Occipital lobe (tissue), 3 donors: ENCODE measurements at places on chromosomes 7 and 10. TPM values are rescaled to one million over a fixed set of nuclear protein-coding genes. Genes with fewer than 3 reads are reported as not detected.

KCP gene
- 0.16 TPM for total RNA-seq

ZNF365 gene
- 29.6 TPM for total RNA-seq

CNNM1 gene
- 3.1 TPM for total RNA-seq

WNT16 gene
- total RNA-seq, result 1.2 TPM

UPP1 gene
- 1.4 TPM for total RNA-seq

FAM237B gene
- not detected for total RNA-seq

PTPN12 gene
- 136 TPM for total RNA-seq

- no peak for DNase-seq
These were observed 68.5 kb upstream of the SVIL start for GRCh38 chr10:29703271-29703670.

DNA sequence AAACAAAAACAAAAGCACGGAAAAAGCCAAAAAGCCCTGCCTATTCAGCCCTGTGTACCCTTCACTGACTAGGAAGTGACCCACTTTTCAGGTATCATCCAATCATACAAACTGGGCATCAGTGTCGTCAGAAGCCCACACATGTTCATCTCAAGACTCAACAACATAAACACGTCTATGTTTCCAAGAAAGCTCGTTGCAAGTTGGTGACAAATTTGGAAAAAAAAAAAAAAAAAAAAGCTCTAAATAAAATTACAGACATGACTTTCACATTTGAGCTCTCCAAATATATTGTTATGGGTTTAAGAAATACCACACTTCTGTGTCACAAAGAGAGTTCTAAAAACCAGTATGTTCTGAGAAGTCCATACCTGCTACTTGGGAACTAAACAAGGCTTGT, 204.7 kb upstream of the KLF14 start:
- DNase-seq, result no peak

DNA sequence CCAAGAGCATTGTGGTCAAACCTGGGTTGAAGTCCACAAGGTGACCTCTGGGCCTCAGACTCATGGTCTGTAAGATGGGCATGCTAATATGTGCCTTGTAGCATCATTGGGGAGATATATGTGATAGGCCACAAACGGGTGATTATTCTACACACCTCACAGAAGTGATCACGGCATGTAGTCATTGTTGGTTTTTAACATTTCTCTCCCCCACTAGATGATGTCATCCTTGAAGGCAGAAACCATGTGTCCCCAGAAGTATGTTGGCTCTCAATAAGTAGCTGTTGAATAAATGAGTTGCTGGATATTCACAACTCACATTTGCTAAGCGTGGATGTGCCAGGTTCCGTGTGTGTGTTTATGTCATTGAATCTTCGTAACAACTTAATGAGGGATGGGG, 42.4 kb downstream of the GATA3 start:
- DNase-seq, result no peak

DNA sequence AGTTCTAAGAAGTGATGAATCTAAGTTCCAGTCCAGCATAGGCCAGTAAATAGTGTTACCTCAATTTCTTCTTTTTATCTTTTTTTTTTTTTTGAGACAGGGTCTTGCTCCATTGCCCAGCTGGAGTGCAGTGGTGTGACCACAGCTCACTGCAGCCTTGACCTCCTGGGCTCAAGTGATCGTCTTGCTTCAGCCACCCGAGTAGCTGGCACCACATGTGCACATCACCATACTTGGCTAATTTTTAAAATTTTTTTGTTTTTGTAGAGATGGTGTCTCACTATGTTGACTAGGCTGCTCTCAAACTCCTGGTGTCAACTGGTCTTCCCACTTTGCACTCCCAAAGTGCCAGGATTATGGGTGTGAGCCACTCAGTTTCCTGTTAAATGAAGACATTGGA, 126.6 kb upstream of the LYZL2 start:
- no peak for DNase-seq

DNA sequence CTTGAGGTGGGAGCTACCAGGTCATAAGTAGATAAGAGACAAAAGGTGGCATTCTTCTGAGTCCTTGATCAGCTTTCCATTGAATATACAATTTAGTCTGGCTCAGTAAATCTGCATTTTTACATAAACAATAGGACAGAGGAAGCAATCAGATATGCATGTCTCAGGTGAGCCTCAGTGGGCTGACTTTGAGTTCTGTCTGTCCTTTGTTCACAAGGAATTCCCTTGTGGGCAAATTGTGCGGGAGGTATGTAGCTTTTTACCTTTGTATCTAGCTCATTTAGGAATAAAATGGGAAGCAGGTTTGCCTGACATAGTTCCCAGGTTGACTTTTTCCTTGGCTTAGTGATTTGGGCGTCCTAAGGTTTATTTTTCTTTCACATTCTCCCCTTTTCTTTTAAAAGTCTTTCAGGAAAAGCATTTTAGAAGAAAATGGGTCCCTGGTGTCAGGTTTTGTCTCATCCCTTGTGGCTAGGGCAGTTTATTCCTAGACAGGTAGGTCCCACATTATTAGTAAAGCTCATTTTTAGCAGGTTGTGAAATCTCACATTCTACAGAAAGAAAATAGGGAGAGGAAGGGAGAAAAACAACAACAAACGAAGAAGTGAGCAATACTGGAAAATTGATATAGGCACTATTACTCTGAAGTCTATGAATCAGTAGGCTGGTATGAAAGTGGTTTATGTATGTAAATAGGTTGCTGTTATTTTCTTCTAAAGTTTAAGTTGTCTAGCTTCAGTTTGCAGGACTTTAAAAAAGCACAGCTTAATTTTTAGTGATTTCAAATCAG, 16.5 kb downstream of the SPAM1 start:
- DNase-seq, result no peak

DNA sequence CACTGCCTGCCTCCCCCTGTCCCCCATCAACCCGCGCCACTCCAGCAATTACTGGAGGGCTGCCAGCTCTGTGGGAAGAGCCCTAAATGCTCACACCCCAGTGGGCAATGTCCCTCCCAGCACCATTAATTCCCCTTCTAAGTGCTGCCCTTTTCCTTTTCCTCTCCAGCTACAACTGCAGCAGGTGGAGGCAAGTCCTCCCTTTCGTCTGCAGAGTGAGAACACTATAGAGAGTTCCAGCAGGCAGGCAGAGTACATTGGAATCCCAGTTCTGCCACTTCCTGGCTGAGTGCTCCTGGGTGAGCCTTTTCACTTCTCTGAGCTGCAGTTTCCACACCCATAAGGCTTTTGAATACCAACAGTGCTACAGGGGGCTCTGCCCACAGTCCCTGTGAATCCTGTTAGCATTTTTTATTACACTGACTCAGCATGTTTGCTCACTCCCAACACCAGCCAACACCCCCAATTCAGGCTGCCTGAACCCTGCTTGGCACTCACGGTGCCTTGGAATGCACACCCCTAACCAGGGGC, 447.0 kb downstream of the GRID1 start:
- DNase-seq, result no peak

DNA sequence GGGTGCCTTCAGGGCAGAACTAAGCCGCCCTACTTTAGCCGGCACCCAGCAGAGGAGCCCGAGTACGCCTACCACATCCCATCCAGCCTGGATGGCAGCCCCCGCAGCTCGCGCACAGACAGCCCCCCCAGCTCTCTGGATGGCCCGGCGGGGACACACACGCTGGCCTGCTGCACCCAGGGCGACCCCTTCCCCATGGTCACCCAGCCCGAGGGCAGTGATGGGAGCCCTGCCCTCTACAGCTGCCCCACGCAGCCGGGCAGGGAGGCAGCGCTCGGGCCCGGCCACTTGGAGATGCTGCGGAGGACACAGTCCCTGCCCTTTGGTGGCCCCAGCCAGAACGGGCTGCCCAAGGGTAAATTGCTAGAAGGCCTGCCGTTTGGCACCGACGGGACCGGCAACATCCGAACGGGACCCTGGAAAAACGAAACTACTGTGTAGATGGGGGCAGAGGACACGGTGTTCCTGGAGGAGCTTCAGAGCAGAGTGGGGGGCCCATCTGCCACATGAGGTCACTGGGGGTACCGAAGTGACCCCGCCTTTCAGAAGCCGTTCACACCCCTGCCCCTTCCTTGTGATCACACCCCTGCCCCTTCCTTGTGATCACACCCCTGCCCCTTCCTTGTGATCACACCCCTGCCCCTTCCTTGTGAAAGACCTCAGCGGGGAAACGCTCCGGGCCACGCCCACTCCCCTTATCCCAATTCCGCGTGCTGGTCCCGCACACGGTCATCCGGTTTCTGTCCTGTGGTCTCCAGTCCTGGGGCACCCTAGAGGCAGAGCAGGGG, 30.8 kb upstream of the KNDC1 start:
- DNase-seq, result no peak

DNA sequence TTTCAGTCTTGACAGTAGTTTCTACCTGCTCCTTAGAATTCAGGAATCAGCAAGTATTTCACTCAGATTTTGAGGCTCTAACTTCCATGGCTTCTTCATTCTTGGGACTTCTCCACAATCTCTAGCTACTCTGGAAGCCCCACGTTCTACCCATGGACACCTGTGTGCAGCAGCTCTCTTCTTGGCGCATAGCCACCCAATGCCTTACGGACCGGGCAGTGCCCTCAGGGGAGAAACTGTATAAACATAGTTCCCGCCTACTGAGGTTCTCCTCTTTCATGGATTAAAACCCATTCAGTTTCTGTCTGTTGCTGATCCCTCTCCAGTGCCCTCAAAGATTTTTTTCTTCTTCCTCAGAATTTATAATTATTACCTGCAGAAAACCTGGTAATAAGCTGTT, 177.1 kb downstream of the SORCS1 start:
- DNase-seq, result no peak

- no peak for DNase-seq
These were observed 45.4 kb upstream of the MYO3A start for GRCh38 chr10:25888627-25889026.

GRCh38 chr7:101555921-101556275, 73.2 kb downstream of the MYL10 start:
- DNase-seq, result no peak

DNA sequence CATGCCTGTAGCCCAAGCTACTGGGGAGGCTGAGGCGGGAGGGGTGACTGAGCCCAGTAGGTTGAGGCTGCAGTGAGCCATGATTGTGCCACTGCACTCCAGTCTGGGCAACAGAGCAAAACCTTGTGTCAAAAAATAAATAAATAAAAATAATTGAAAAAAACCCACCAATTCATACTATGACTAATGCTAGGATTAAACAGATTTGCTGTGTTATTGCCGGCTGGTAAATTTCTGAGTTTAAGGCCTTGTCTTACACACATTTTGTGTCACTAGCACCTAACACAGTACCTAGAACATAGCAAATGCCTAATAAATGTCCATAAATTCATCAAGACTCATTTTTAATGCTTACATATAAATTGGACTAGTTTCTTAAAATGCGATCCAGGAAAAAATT, 8.7 kb downstream of the ESYT2 start:
- no peak for DNase-seq

GRCh38 chr10:47179291-47179647, 120.7 kb upstream of the GDF10 start:
- DNase-seq, result no peak

DNA sequence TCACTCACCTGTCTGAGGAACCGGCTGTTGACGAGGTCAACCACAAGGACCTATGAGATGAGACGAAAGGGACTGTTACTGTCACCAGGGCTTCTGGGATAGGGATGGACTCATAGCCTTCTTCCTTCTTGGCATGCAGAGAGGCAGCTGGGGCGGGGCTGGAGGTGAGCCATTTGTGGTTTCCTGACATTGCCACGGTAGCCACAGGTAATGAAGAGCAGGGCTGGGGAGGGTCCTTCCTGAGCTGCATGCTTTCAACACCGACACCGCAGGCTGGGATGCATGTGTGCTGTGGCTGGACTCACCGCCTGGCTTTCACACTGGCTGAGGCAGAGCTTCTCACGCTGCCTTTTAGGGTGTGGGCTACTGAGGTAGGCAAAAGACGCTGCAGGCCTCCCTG, 46.4 kb upstream of the MKRN1 start:
- no peak for DNase-seq

DNA sequence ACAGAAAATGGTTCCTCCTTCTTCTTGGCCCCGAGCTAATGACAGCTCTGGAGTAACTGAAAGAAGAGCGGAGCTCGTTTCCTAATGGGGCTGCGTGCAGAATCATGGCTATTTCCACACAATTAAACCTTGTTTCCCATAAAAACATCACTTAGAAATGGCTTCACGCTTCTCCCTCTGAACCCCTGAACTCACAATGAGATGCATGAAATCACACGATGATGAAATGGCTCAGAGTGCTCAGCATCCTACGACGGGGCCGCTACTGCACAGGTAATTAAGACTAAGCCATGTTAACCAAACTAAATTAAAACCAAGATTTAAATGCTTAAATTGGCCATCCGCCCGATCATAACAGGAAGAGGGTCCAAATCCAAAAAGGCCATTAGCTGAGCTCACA, 80.0 kb upstream of the DNAAF5 start:
- DNase-seq, result no peak

GRCh38 chr10:102457591-102458150, 6.3 kb upstream of the C10orf95 start:
- DNase-seq, result no peak

GRCh38 chr10:132414402-132415016, 17.5 kb downstream of the PWWP2B start:
- no peak for DNase-seq

- peak; percentile 27 for DNase-seq
These were observed 11.6 kb downstream of the GCK start for GRCh38 chr7:44177570-44178131.

DNA sequence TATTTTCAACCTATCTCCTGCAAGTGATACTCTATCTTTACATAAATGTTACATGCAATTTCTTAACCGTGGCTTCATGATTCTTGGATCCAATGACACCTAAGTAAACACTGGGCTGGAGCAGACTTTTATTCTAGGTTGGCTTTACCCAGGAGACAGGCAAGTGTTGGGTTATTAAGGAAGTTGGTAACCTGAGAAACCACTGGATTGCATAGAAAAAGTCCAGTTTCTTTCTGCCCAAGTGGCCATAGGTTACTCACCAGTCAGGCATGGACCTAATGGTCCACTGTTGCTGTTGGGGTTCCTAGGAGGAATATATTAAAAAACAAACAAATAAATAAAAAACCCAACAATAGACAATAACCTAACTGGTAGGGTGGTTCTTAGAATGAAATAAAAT, 112.8 kb downstream of the SEMA3D start:
- no peak for DNase-seq

GRCh38 chr10:116720241-116720643, 22.1 kb downstream of the HSPA12A start:
- DNase-seq, result no peak

GRCh38 chr7:46784732-46785131, 797.2 kb downstream of the TNS3 start:
- DNase-seq, result no peak
